8988T (cell line): ENCODE measurements at places on chromosomes 12 and 14.

DNA sequence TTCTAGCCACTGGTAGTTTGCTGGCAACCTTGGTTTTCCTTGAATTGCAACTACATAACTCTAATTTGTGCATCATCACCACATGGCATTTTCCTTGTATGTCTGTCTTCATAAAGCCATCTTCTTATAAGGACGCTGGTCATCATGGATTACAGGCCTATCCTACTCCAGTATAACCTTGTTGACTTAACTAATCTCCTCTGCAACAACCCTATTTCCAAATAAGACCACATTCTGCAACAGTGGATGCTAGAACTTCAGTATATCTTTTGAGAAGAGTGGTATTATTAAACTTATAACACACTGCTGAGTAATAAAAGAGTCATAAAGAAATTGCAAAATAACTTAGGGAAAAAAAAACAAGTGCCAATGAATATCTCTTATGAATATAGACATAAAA lies 511.8 kb upstream of the FOXG1 start:
- no peak for DNase-seq

GRCh38 chr12:98374007-98374406 lies 141.4 kb upstream of the TMPO start:
- DNase-seq = no peak

DNA sequence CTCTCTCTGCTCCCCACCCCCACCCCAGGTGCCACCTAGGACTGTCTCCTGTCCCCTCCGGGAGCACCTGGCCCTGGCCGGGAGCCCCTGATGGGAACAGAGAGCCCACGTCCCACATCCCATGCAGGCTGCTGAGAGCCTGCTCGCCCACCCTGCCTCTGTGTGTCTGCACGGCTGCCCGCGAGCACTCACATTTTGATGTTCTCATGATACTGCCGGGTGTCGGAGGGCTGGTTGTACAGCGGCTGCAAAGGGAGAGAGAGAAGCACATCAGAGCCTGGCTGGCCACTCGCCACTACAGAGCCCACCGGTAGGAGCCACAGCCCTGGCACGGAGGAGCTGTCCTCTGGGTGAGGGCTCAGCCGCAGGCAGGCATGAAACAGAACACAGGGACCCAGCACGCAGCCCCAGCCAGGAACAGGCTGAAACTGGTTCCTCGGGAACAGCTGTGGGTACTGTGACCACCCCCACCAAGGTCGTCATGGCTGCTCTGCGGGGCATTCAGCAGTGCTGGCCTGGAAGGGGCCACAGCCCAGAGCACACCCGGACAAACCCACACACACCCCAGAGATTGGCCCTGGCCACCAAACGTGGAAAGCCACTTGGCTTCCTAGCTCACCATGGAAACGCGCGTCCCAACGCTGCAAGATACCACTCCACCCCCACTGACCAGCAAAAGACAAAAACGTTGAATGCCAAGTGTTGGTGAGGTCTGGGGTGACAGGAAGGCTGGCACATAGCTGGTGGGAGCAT lies 117.6 kb downstream of the NCOR2 start:
- no peak for DNase-seq

DNA sequence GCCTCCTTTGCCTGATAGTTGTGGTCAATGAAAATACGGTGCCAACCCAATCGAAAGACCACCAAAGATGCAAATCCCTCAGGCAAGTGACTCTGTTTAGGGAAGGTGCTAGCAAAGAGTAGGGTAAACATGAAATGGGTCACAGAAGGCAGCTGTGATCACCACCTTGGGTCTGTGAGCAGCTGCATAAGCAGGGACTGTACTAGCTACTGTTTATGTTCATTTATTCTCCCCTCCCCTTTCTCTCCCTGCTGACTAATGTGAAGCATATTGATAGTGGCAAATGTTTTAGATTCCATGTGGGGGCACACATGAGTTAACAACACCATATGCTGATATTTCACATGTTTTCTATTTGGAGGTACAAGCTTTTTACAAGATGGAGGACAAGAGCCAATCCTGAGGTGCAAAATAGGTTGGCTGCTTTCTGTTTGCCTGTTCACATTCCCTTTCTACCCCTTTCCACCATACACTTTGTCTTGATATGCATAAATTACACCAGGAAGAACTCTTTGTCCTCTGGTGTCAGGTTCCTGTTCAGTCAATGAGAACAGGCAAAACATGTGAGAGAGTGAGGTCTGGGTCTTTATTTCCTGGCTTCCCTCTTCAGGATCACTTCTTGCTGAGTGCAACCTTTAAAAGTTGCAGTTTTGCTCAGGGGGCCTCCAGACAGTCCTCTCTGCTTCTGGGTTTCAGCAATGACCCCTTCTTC lies 71.1 kb downstream of the AVPR1A start:
- no peak for DNase-seq

DNA sequence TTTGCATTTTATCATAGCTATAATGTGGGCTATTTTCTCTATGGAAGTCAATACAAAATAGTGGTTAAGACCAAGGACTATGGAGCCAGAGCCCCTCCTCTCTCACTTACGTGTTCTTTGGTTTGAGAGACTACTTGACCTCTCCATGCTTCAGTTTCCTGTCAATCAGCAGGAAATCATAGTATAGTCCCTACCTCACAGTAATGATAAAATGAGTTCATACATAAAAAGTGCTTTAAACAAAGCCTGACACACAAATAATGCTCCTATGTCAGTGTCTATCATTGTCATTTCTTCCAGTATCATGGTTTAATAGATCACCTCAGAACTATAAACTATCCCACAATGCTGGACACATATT lies 90.4 kb downstream of the MED13L start:
- DNase-seq = no peak

GRCh38 chr14:24057867-24058259 lies 6.1 kb downstream of the CARMIL3 start:
- peak; percentile 5 for DNase-seq

GRCh38 chr12:32706335-32707024 lies 27.4 kb downstream of the DNM1L start:
- no peak for DNase-seq

DNA sequence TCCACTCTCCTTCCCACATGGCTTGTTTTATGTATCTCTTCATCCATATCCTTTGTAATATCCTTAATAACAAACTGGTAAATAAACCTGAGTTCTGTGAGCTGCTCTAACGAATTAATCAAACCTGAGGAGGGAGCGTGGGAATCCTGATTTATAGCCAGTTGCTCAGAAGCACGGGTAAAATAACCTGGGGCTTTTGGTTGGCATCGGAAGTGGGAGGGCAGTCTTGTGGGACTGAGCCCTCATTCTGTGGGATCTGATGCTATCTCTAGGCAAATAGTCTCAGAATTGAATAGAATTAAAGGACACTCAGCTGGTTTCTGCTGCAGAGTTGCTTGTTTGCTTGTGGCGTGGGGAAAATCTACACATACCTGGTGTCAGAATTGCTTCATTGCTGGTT lies 17.5 kb upstream of the LDHB start:
- no peak for DNase-seq

GRCh38 chr12:125185740-125186470 lies 120.7 kb downstream of the AACS start:
- DNase-seq = peak; percentile 84

GRCh38 chr12:101172316-101172715 lies 37.7 kb downstream of the SLC5A8 start:
- peak; percentile 25 for DNase-seq

- DNase-seq = no peak
Observed at GRCh38 chr12:117528538-117528937, 167.1 kb upstream of the NOS1 start.
